Stimulated activated CD4-positive, alpha-beta T cell treated with anti-CD3 and anti-CD28 coated beads, Interleukin-15, amount 100 ng/mL, for 1 hour (primary cell): ENCODE measurements at places on chromosomes 3 and 15.
A peak's percentile ranks its signal among the peaks of the same experiment; 100 is the strongest.

- DNase-seq, result no peak
Measured at GRCh38 chr3:25478211-25478757, 50.2 kb downstream of the RARB start.

- no peak for DNase-seq
Measured at GRCh38 chr3:159923956-159924355, 64.7 kb upstream of the IL12A start.

DNA sequence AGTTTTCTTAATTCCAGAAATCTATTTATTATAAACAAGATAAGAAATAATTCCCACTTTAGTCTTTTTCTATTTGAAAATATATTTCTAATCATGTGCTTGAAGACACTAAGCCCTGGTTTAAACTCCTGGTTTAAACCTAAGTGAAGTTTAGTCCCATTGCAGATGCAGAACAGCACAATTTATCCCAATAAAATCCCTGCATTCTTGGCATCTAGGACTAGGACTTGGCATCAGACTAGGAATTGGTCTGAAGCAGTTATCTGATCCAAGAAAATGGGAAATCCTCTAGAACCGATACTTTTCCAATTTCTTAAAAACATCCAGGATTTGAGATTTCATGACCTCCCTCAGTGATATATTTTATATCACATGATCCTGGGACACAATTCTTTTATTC lies 168.8 kb upstream of the VEPH1 start:
- DNase-seq, result no peak

DNA sequence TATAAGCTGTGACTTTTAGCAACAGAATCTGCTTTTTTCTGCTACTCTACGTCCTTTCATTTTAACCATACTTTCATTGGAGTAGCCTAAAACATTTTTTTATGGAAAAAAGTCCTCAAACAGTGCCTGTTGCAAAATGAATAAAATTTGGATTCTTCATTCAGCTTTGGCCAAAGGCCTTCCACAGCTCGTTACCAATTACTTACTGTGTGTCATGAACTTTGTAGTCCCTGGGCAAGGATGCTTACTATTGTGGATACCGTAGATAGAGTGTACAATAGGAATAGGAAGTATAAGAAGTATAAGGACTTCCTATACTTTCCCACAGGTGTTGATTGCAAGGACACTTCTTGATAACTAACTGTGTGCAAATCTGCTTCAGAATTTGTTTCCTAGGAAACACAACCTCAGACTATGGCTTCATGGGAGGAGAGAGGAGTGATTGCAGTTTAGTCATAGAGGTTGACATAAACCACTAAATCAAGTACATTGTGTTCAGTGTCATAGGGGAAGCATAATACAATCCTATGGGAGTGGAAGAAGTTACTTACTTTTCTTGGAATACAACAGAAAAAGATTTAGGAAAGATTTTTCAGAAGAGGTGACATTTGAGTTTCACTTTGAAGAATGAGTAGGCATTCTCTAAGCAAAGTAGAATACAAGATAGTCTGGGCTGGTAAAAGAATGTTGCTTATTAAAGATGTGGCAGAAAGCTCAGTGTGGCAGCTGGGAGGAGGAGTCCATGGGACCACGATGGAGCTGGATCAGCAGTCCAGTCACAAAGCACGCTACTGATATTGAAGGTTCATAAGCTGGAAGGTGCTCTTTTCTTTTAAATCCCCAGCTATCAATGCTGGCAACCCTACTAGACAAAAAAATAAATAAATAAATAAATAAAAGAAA lies 309.7 kb upstream of the TPRG1 start:
- DNase-seq, result no peak

DNA sequence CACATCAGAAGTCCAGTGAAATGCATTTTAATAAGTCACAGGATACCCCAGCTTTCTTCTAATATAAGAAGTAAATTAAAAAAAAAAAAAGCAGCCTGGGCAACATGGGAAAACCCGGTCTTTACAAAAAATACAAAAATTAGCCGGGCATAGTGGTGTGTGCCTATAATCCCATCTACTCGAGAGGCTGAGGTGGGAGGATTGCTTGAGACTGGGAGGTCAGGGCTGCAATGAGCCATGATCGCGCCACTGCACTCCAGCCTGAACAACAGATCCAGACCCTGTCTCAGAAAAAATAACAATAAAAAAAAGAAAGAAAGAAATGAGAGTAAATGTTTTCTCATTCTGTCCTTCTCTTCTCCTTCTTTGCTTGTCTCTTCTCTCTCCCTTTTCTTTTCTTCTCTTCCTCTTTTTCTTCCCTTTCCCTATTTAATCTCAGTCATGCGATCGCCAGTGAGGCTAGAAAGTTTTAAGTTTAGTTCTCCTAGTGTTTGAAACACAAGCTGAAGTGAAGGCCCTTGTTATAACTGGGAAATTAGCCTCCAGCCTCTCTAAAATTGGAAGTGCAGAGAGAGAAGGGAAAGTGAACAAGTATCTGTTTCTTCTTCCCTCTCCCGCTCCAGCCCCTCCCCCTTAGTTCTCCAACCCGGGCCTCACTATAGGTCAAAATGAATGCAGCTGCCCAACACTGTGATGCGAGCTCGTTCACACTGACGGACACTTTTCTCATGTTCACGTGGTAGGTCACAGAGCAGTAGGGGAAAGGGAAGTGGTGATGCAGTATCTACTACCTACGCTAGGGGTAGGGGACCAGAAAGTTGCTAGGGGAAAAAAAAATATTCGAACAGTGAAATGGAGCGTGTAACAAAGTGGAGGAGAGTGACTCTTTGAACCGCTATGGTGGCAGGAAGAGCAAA lies 23.5 kb upstream of the TSC22D2 start:
- no peak for DNase-seq

- DNase-seq, result no peak
Measured at GRCh38 chr3:108085370-108085769, 5.5 kb downstream of the CD47 start.

- DNase-seq, result no peak
Measured at GRCh38 chr3:57077630-57078343, 17.3 kb downstream of the SPATA12 start.

DNA sequence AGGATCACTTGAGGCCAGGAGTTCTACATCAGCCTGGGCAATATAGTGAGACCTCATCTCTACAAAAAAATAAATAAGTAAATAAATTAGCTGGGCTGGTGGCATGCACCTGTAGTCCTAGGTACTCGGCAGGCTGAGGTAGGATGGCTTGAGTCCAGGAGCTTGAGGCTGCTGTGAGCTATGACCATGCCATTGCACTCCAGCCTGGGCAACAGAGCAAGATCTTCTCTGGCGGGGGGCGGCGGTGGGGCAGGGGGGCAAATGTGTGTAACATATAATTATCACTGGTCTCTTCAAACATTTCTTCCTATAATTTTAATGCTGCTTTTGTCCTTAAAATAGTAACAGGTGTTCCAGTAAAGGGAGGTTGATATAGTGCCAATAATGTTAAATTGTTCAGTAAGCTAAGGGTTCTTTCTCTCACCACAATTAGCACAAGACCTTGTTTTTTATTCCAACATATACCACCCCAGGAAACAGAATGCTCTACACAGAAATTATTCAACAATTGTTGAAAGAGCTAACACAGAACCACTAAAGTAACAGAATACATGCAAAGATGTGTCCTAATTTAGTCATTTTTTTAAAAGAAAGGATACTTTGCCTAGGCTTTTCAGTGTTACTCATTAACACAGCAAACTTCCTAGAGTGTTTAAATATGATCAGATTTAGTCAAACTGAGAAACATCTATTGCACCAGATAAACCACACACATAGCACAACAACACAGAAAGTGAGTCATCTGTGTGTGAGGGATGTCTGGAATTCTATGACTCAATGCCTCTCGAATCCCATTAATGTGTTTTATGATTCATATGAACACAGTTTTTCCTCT lies 29.1 kb downstream of the ANKRD28 start:
- no peak for DNase-seq

- DNase-seq, result no peak
Measured at GRCh38 chr15:75671730-75672602, 24.3 kb downstream of the SNX33 start.

DNA sequence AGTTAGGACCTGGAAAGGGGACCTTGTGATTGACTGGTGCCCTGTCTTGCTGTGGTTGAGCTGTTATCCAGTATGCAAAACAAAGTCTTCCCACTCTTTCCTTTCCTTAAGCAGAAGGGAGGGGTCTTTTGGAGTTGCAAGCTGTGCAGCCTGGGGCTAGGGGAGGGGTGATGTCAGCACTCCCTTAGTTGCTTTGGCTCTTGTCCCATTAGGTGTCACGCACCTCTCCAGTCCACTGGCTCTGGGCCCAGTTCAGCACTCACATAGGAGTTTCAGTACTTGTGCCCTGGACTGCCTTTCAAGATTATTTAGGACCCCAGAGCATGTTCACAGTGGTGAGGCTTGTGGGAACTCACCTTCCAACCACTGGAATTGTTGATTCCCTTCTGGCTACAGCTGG lies 238.5 kb downstream of the DOCK3 start:
- no peak for DNase-seq

GRCh38 chr3:185837414-185837813 lies 12.6 kb upstream of the IGF2BP2 start:
- no peak for DNase-seq

- DNase-seq, result no peak
Measured at GRCh38 chr3:127482216-127483004, 108.1 kb downstream of the TPRA1 start.

DNA sequence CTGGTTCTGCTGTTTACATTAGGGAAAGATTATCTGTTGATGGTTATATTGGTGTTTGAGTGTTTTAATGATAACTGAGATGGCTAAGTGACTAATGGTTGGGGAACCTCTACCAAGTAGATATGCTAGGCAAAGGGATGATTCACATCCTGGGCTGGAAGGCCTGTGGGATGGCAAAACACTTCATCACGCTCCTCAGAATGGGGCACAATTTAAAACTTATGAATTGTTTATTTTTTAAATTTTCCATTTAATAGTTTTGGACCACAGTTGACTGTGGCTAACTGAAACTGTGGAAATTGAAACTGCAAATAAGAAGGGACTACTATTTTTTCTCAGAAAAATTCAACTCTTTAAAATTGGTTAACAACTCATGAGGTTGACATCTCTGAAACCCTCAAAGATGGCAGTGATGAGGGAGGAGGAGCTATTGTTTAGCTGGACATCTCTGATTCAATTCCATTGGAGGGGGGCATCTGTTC lies 100.5 kb upstream of the ZBED2 start:
- no peak for DNase-seq

GRCh38 chr3:71031181-71031580 lies 552.3 kb downstream of the FOXP1 start:
- no peak for DNase-seq

DNA sequence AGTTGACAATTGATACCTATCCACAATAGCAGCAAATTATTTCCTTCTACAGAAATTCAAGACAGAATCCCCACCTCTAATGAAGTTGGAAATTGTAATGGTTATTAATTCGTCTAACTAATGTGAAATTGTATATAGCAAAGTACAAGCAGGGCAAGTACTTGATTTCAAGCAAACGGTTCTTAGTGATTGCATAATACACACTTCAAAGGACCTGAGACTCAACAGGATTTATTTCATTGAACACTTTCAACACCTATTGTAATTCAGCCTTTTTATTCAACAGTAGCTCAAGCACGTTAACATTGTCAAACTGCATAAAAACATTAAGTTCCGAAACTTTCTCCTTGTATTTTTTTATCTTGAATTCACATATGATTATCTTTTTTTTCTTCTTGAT lies 40.2 kb upstream of the AGTR1 start:
- no peak for DNase-seq

GRCh38 chr15:41905036-41905793 lies 11.4 kb upstream of the SPTBN5 start:
- DNase-seq, result no peak

GRCh38 chr3:66227915-66228314 lies 7.1 kb downstream of the SLC25A26 start:
- no peak for DNase-seq

GRCh38 chr3:172595664-172596393 lies 72.6 kb upstream of the TNFSF10 start:
- DNase-seq, result no peak

GRCh38 chr3:120597445-120598049 lies 1.4 kb downstream of the NDUFB4 start:
- no peak for DNase-seq

DNA sequence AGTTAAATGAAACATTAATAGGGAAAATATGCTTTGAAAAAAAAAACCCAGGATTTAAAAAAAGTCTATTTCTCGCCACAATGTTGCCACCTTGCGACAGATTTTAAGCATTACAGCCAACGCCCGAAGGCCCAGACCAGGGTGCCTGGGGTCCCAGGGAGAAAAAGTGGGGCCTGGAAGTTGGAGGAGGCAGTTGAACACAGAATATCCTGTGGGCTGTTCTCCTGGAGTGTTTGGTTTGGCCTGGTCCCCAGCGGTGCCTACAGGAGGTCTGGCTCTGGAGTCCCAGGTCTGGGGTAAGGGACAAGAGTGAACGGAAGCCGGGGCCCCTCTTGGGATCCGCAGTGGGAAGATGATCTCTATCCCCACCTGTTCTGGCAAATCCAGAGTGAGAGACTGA lies 3.4 kb downstream of the RNU6-1 start:
- DNase-seq, result no peak

- DNase-seq, result no peak
Measured at GRCh38 chr3:89049119-89049518, 58.3 kb upstream of the EPHA3 start.

GRCh38 chr15:90184119-90184785 lies 16.9 kb upstream of the SEMA4B start:
- peak; percentile 11 for DNase-seq

DNA sequence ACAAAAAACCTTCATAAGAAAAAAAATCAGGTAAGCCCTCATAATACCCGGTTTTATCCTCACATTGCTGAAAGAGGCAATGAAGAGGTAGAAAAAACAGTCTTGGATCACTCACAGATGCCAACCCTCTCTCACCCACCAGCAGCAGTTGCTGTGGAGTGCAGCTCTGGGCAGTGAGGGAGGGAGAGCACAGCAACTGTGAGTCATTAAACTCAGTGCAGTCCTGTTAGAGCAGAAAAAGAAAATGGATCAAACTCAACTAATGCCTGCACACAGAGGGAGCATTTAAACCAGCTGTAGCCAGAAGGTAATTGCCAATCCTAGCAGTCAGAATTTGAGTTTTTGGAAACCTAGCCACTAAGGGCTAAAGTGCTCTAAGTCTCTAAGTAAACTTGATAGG lies 1050.6 kb upstream of the ALCAM start:
- DNase-seq, result no peak

DNA sequence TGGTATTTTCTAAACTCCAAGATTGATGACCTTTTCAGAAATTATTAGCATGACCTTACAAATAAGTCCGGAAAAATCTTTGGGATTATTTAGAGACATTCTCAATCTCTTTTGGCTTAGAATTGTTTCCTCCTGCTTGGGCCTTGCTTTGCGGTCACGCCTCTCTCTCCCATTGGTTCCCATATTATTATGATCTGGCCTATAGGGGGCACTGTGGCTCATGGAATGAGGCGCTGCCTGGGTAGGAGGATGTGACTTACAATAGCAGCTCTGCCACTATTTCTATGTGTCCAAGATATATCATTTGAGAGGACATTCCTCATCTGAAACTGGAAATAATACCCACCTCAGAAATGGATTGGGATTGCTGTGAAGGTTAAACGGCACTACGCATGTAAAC lies 464.9 kb downstream of the MFSD1 start:
- DNase-seq, result no peak

- DNase-seq, result no peak
Measured at GRCh38 chr15:87490666-87491065, 765.9 kb downstream of the NTRK3 start.
